ENCODE measurements at places on chromosomes 7 and 10. TPM values are rescaled to one million over a fixed set of nuclear protein-coding genes. Genes with fewer than 3 reads are reported as not detected.

DNA sequence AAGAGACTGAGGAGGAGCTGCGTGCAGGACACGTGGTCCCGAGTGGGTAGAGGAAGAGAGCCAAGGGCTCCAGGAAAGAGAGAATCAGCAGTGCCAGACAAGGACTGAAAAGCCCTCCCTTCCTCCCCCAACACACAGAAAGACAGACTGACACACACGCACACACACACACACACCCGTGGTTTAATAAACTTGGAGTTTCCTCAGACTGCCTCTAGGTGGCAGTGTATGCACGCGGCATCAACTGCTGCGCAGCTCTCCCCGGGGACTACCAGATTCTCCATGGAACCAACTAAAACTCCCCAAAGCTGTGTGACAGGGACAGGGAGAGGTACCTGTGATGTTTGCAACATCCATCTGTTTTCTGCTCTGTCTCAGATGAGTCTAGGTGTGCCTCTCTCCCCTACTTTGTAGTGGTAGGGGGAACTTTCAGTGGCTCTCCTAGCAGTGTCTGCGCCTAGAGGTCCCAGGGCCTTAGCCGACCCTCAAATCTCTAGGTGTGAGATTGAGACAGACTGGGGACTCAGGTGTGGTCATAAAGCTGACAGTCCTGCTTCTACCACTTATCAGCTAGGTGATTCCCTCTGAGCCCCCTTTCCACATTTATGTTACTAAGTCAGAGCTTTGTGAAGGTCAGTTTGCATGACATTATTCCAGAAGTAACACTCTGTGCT is 9.3 kb upstream of the TSPAN14 start:
- DNase-seq = peak; percentile 70

GRCh38 chr7:38396852-38397251 is 123.4 kb upstream of the TARP start:
- no peak for DNase-seq

GRCh38 chr10:74643596-74643975 is 182.8 kb upstream of the KAT6B start:
- DNase-seq = no peak

DNA sequence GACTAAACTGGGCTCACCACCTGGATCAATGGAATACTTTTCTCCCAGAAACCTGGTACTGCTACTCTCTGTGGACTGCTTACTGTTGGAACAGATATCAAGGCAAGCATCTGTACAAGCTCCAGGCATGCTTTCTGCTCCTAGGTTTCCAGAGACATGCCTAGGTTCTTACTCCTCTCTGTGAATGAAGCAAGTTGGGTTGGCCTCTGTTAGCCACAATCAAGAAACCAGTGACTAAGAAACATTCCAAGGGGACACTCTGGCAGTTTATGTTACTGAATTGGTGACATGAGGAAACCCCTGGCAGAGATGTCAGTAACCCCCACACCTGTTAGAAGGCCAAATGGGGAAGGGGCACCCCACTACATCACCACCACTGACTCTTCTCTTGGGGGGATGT is 121.9 kb downstream of the GFRA1 start:
- DNase-seq = no peak

SLC18A3 gene
- not detected for total RNA-seq

DNA sequence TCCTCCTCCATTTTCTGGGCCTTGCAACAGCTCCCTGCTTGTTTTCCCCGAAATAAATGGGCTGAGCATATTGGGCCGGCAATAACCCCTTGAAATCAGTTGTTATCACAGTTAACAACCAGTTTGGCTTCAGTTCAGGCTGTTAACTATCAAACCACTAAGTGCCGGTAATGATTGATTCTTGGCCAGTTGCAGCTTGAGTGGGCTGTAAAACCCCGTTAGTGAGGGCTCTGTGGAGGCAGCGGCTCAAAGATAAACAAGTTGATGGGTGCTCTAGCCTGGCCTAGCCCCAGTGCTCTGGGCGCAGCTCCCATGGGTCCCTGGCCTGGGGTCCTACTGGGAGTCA is 8.3 kb downstream of the FGF8 start:
- DNase-seq = no peak

GRCh38 chr7:149784251-149784608 is 10.8 kb upstream of the ZNF467 start:
- no peak for DNase-seq

DNA sequence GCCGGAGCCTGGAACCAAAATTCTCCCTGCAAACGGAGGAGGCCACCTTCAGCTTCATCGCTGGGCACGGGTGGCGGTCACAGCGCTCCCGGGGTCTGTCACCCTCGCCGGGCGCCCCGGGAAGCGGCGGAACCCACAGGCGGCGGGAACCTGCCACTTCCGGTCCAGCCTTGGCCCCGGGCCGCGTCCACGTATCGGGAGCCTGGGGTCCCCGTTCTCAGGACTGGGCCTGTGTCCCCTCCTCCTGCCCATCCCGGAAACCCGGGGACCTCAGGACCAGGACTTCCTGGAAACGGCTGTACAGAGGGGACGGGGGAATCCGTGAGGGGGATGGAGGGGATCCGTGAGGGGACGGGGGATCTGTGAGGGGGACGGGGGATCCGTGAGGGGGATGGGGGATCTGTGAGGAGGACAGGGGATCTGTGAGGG is 25.4 kb downstream of the PDGFA start:
- peak; percentile 45 for DNase-seq

GRCh38 chr7:157693071-157693520 is 356.3 kb downstream of the DNAJB6 start:
- peak; percentile 74 for DNase-seq

EDRF1 gene
- 27.8 TPM for total RNA-seq

DNA sequence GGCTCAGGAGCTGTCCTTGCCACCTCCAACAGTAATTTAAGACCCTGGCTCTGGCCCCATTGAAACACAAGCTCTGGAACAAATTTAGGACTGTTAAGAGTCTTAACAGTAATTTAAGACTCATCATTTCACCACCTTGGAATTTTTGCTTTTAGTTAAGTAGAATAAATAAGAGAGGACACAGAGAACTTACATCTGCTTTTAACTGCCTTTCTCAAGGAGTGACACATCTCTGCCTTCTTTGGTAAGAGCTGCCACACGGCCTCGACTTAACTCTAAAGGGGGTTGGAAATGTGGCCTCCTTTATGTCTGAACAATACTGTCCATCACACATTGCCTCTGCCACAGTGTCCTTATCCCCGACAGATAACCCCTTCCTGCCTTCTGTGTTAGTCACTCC is 77.9 kb downstream of the HERPUD2 start:
- no peak for DNase-seq
